Endothelial cell of coronary artery (primary cell): ENCODE measurements at places on chromosomes 11 and 22. TPM values are rescaled to one million over a fixed set of nuclear protein-coding genes. Genes with fewer than 3 reads are reported as not detected.

Gene IFTAP
- total RNA-seq, result 37.5 and 39.7 TPM in 2 replicates

Gene SH3BP1
- total RNA-seq, result 0.54 and 2.5 TPM in 2 replicates

Gene TTC36
- total RNA-seq, result 0.45 and 1.2 TPM in 2 replicates

Gene APOA4
- total RNA-seq, result not detected in 2 replicates

Gene MS4A6A
- 0.81 and 3.8 TPM in 2 replicates for total RNA-seq

Gene AQP11
- 0.27 and 0.47 TPM in 2 replicates for total RNA-seq

Gene CPT1B
- total RNA-seq, result 2.2 and 6.6 TPM in 2 replicates

Gene PIH1D2
- total RNA-seq, result 0.38 and 1.2 TPM in 2 replicates

Gene OR5P2
- 0.09 TPM in 1 of 2 replicates, not detected in the other for total RNA-seq

Gene UFD1
- total RNA-seq, result 113 and 153 TPM in 2 replicates

Gene MYOD1
- not detected in 2 replicates for total RNA-seq

Gene CST6
- total RNA-seq, result 0.09 and 0.56 TPM in 2 replicates

Gene TNRC6B
- 15.8 and 16.8 TPM in 2 replicates for total RNA-seq

Gene RIMBP3C
- total RNA-seq, result under 0.01 and 0.09 TPM in 2 replicates

Gene TEX12
- 0.09 TPM in 1 of 2 replicates, not detected in the other for total RNA-seq
